ENCODE measurements at places on chromosomes 3 and 15. TPM values are rescaled to one million over a fixed set of nuclear protein-coding genes. Genes with fewer than 3 reads are reported as not detected.

Gene C3orf33
- total RNA-seq: 4.5 TPM

Gene C3orf80
- 1.3 TPM for total RNA-seq

DNA sequence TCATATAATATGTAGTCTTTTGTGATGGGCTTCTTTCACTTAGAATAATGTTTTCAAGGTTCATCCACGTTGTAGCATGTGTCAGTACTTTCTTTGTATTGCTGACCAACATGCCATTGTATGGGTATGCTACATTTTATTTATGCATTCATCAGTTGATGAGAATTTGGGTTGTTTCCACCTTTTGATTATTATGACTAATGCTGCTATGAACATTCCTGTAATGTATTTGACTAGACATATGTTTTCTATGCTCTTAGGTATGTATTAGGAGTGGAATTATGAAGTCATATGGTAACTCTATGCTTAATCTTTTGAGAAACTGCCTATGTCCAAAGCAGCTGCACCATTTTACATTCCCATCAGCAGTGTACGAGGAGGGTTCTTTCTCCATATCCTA lies 3.2 kb upstream of the PODXL2 start:
- no peaks in the 10 kb centered on the region for H3K36me3 ChIP-seq
- H3K4me1 ChIP-seq: peaks cover 10% of the 10 kb centered on the region
- H3K27ac ChIP-seq: no peak overlapping the region
- H3K27me3 ChIP-seq: peaks cover 10% of the 10 kb centered on the region
- H3K4me3 ChIP-seq: no peak overlapping the region

Gene CEP97
- total RNA-seq: 7.6 TPM

Gene SERINC4
- not detected for total RNA-seq

GRCh38 chr15:39153716-39154115 lies 427.2 kb upstream of the THBS1 start:
- H3K27ac ChIP-seq: no peak overlapping the region
- no peak for DNase-seq
- H3K4me3 ChIP-seq: no peak overlapping the region
- no peaks in the 10 kb centered on the region for H3K4me1 ChIP-seq

DNA sequence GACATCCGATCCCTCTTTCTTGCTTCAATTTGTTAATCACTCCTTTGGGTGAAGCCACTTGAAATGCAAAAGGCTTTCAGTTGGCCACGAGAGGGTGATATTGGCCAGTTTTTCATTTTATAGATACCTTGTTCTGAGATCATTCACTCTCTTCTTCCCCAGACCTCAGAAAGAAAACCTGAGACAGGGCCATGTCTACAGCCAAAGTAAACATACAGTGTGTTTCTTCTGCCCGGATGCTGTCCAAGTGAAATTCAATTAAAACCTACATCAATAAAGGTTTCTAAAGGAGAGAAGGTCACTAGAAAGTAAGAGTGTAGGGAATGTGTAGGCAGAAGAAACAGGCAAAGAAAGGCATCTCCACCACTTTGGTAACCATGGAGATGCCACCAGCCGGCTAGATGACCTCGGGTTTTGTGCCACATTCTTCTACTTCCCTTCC lies 39.5 kb upstream of the FMN1 start:
- H3K27ac ChIP-seq: no peak overlapping the region
- H3K4me1 ChIP-seq: no peaks in the 10 kb centered on the region
- H3K27me3 ChIP-seq: no peaks in the 10 kb centered on the region
- H3K36me3 ChIP-seq: no peaks in the 10 kb centered on the region
- no peak overlapping the region for H3K4me3 ChIP-seq

Data from upper lobe of right lung (tissue), 1 donor.